ENCODE measurements at places on chromosomes 1 and 21. TPM values are rescaled to one million over a fixed set of nuclear protein-coding genes. Genes with fewer than 3 reads are reported as not detected.

- H3K27ac ChIP-seq: no peak overlapping the region
- H3K27me3 ChIP-seq: no peaks in the 10 kb centered on the region
- no peak overlapping the region for H3K4me3 ChIP-seq
Observed at GRCh38 chr1:183880531-183881243, 75.8 kb downstream of the RGL1 start.

DNA sequence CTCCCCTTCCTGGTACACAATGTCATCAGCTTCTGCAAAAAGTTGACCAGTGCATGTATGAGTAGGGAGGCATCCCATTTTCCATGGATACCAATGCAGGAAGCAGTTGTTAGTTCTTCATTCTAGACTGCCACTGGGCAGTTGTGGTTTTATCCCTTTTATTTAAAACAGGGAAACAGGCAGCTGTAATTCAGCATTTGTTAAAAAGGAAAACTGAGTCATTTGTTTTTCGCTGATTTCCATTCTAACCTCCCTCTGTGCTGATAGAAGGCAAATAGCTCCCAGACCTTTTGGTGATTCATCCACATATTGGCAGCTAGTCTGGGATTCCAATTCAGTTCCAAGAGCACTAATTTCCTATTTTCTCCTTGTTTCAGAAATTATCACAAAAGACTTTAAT is 21.1 kb upstream of the ABCA4 start:
- no peaks in the 10 kb centered on the region for H3K36me3 ChIP-seq
- H3K4me1 ChIP-seq: no peaks in the 10 kb centered on the region
- H3K4me3 ChIP-seq: no peak overlapping the region
- no peak overlapping the region for H3K27ac ChIP-seq

- no peaks in the 10 kb centered on the region for H3K27me3 ChIP-seq
- H3K4me1 ChIP-seq: peaks cover 40% of the 10 kb centered on the region
- peaks cover 38% of the 10 kb centered on the region for H3K36me3 ChIP-seq
- peak overlapping the region; percentile 90 for H3K4me3 ChIP-seq
Observed at GRCh38 chr1:52365071-52365745, 797 bp downstream of the CC2D1B start.

DNA sequence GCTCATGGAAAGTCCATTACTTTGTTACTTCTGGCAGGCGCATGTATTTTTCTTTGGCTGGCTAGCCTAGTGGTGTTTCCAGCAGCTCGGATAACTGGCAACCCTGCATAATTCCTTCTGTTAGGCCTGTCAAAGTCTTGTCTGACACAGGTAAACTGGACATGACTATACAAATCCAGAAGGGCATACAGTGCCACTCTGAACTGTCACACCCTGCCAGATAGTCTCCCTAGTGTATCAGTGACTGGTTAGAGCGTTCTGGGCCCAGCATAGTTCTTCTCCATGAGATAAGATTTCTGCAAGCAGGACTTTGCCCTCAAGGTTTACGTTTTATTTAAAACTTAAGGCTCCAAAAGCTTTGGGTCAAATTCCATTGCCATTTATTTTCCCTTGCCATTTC is 177.7 kb upstream of the GORAB start:
- no peaks in the 10 kb centered on the region for H3K4me1 ChIP-seq
- no peak overlapping the region for H3K4me3 ChIP-seq
- no peaks in the 10 kb centered on the region for H3K27me3 ChIP-seq
- H3K27ac ChIP-seq: no peak overlapping the region

GRCh38 chr1:230224101-230224960 is 157.3 kb downstream of the GALNT2 start:
- no peak overlapping the region for H3K4me3 ChIP-seq
- no peak for DNase-seq
- H3K27ac ChIP-seq: no peak overlapping the region
- no peaks in the 10 kb centered on the region for H3K36me3 ChIP-seq

- H3K27ac ChIP-seq: no peak overlapping the region
- H3K4me1 ChIP-seq: peaks cover 15% of the 10 kb centered on the region
- no peak overlapping the region for H3K4me3 ChIP-seq
- no peaks in the 10 kb centered on the region for H3K36me3 ChIP-seq
- DNase-seq: no peak
Observed at GRCh38 chr1:10690484-10690883, 106.0 kb downstream of the CASZ1 start.

GRCh38 chr21:30126576-30126975 is 40.0 kb downstream of the CLDN17 start:
- no peaks in the 10 kb centered on the region for H3K27me3 ChIP-seq
- no peak for DNase-seq
- H3K4me1 ChIP-seq: no peaks in the 10 kb centered on the region
- no peaks in the 10 kb centered on the region for H3K36me3 ChIP-seq
- no peak overlapping the region for H3K27ac ChIP-seq

GRCh38 chr1:103942029-103942428 is 192.3 kb downstream of the AMY1C start:
- no peaks in the 10 kb centered on the region for H3K27me3 ChIP-seq
- H3K36me3 ChIP-seq: no peaks in the 10 kb centered on the region
- H3K4me3 ChIP-seq: no peak overlapping the region
- no peaks in the 10 kb centered on the region for H3K4me1 ChIP-seq

GRCh38 chr21:38478782-38479181 is 19.5 kb downstream of the ERG start:
- H3K4me1 ChIP-seq: peaks cover 5% of the 10 kb centered on the region
- H3K36me3 ChIP-seq: no peaks in the 10 kb centered on the region
- no peak for DNase-seq

DNA sequence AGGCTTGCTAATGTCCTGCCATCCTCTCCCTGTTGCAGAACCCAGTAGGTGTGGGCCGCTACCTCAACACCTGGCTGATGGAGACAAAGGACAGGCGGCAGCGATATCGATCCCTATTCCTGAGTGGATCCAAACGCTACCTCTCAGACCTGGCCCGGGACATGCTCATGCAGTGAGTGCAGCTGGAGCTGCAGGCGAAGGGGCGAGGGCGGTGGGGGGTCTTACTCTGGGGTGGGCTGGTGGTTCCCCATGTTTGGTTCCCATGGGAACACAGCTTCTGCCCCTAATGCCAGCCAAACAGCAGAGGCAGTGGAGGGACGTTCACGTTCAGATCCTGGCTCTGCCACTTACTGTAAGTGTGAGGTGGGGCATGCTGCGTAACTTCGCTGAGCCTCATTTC is 15.8 kb upstream of the TTC22 start:
- no peaks in the 10 kb centered on the region for H3K36me3 ChIP-seq
- no peak for DNase-seq
- no peak overlapping the region for H3K27ac ChIP-seq
- H3K4me3 ChIP-seq: no peak overlapping the region
- H3K27me3 ChIP-seq: peaks cover 2% of the 10 kb centered on the region

- no peak for DNase-seq
- peaks cover 6% of the 10 kb centered on the region for H3K4me1 ChIP-seq
Observed at GRCh38 chr21:26085127-26085526, 85.4 kb downstream of the APP start.

DNA sequence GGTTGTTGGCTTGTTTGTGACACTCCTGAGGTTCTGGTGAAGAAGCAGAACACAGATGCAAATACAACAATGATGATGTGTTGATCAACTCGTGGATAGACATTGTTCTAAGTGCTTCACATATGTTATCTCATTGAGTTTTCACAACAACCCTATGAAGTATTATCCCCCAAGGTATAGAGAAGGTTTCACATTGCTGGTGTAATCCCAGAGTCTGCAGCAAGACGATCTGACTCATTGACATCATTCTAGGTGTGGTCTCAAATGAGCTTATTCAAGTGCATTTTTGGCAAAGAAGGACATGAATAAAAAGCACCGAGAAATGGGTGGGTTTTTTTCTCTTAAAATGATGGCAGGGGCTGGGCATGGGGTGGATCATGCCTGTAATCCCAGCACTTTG is 64.1 kb upstream of the SCAF4 start:
- DNase-seq: no peak
- peaks cover 5% of the 10 kb centered on the region for H3K27me3 ChIP-seq
- H3K4me3 ChIP-seq: no peak overlapping the region
- H3K27ac ChIP-seq: no peak overlapping the region

- H3K36me3 ChIP-seq: no peaks in the 10 kb centered on the region
- peaks cover 40% of the 10 kb centered on the region for H3K27me3 ChIP-seq
- peak overlapping the region; percentile 80 for H3K4me3 ChIP-seq
- H3K4me1 ChIP-seq: peaks cover 11% of the 10 kb centered on the region
- no peak overlapping the region for H3K27ac ChIP-seq
- DNase-seq: no peak
Observed at GRCh38 chr1:162022626-162023025, 1.0 kb downstream of the OLFML2B start.

GRCh38 chr1:1833456-1833855 is 55.2 kb upstream of the NADK start:
- no peak overlapping the region for H3K27ac ChIP-seq
- peaks cover 33% of the 10 kb centered on the region for H3K36me3 ChIP-seq
- H3K4me3 ChIP-seq: no peak overlapping the region
- no peaks in the 10 kb centered on the region for H3K27me3 ChIP-seq

- no peak overlapping the region for H3K4me3 ChIP-seq
- peaks cover 15% of the 10 kb centered on the region for H3K27me3 ChIP-seq
- H3K36me3 ChIP-seq: no peaks in the 10 kb centered on the region
- no peak overlapping the region for H3K27ac ChIP-seq
- H3K4me1 ChIP-seq: peaks cover 11% of the 10 kb centered on the region
Observed at GRCh38 chr1:153359241-153359640, 1.6 kb downstream of the S100A9 start.

DNA sequence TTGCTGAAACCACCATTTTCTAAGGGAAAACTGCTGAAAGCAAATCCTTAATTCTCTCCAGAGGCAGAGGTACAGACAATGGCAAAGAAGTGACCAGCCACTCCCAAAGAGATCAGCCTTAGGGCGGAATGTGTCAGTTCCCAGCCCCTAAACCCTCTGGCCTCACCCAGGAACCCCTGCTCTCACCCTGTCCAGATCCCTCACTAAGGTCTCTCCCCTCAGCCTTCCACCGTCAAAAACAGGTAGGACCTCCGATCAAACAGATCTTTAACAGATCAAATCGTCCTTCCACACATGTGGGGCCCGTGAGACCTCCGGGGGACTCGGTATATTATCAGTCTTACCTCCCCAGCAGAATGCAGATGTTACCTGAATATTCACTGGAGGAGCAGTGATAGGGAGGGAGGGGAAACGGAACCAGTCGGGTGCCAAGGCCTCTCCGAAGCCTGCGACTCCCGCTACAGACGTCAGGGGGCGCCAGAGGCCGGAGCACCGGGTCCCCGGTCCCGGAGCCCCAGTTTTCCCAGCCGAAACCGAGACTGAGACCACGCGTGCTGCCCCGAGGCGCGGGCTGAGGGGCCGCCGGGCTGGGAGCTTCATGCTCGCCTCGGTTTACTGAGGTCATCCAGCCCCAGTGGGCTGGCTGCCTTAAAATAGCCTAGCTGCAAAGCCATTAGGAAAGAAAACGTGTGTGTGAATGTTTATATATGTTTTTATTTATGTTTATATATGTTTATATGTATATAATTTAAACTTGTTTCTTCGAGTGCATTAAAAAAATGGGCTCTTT is 23.6 kb downstream of the GPA33 start:
- H3K27me3 ChIP-seq: peaks cover 8% of the 10 kb centered on the region
- no peak overlapping the region for H3K27ac ChIP-seq
- DNase-seq: peak; percentile 83
- H3K4me3 ChIP-seq: no peak overlapping the region
- H3K4me1 ChIP-seq: no peaks in the 10 kb centered on the region

DNA sequence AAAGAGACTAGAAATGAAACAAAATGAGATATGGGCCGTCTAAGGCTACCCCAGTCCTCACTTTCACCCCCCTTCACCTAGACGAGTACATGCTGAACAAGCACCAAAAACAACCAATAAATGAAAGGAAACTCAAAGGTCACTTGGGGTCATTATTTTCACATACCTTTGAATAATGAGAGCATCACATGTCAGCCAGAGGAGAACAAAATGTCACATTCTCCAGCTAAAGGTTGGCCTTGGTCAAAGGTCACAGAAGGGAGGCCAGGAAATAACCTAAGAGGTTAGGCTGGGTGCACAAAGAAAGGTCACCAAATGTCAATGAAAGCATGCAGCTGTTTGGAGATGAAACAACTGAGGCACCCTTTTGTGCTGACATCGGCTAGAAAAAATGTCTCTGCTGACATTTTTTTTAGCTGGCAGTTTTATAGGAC is 288.7 kb upstream of the USP25 start:
- no peaks in the 10 kb centered on the region for H3K36me3 ChIP-seq
- H3K4me3 ChIP-seq: no peak overlapping the region
- no peaks in the 10 kb centered on the region for H3K4me1 ChIP-seq
- no peaks in the 10 kb centered on the region for H3K27me3 ChIP-seq

DNA sequence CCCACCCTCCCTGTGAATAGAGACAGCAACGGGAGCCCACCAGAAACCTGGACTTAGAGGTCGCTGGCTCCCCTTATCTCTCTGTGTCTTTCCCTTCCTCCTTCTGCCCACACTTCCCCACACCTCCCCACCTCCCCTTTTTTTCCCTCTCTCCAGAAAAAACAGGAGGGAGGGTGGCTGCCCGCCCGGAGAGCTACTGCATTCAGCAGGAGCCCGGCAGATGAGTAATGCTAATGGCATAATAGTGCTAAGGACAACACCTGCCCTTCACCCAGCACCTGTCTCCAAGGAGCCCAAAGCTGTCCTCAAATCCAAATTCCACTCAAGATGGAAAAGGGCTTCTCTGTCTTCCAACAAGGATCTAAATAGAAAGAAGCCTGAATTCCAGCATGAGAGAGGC is 11.4 kb upstream of the PRELP start:
- no peaks in the 10 kb centered on the region for H3K4me1 ChIP-seq
- no peak overlapping the region for H3K27ac ChIP-seq
- H3K36me3 ChIP-seq: no peaks in the 10 kb centered on the region
- peaks cover 16% of the 10 kb centered on the region for H3K27me3 ChIP-seq
- no peak for DNase-seq

GRCh38 chr1:119564548-119564947 is 57.5 kb downstream of the HSD3B1 start:
- H3K4me3 ChIP-seq: no peak overlapping the region
- H3K4me1 ChIP-seq: no peaks in the 10 kb centered on the region
- DNase-seq: no peak
- no peak overlapping the region for H3K27ac ChIP-seq
- no peaks in the 10 kb centered on the region for H3K36me3 ChIP-seq

DNA sequence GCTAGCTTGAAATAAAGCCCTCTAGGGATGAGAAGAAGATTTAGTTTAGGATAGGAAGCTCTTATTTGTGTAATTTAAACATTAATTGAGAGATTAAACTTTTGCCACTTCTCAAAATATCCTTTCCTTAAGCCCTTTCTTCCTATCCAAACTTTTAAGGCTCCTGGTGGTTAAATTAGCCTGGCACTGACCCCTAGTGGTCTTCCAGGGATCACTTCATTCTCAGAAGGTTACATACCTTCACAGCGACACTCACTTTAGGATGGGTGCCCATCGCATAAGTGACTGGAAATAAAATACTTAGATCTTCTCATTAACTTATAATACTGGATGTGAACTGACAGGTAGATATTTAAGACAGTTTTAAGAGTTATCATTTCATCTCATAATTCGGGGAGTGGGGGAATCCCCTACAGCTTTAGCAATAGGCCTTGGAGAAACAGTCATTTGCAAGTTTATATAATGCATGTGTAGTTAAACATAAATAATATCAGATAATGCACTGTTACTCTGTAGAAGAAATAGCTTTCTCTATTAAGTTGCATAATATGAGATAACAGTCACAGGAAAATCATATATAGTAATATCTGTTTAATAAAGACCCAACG is 7.4 kb downstream of the LHX9 start:
- H3K36me3 ChIP-seq: peaks cover 4% of the 10 kb centered on the region
- no peak overlapping the region for H3K4me3 ChIP-seq
- DNase-seq: peak; percentile 63
- peaks cover 33% of the 10 kb centered on the region for H3K4me1 ChIP-seq

ASAP3 gene
- 0.83 TPM for total RNA-seq

OLFML3 gene
- total RNA-seq: 0.78 TPM

HSD3B2 gene
- total RNA-seq: not detected

FAM229A gene
- 2.6 TPM for total RNA-seq

GBP7 gene
- 0.11 TPM for total RNA-seq

SPAG17 gene
- total RNA-seq: not detected

TMEM82 gene
- total RNA-seq: not detected

SMG7 gene
- 80.8 TPM for total RNA-seq

CR1L gene
- not detected for total RNA-seq

NLRP3 gene
- total RNA-seq: 4.5 TPM
